ENCODE measurements at places on chromosomes 1 and 21. TPM values are rescaled to one million over a fixed set of nuclear protein-coding genes. Genes with fewer than 3 reads are reported as not detected.

GRCh38 chr1:53705446-53706096 is 33.4 kb downstream of the GLIS1 start:
- no peak overlapping the region for H3K4me3 ChIP-seq
- no peak for DNase-seq
- H3K36me3 ChIP-seq = no peaks in the 10 kb centered on the region
- no peak overlapping the region for H3K27ac ChIP-seq

The ADAMTS5 gene
- total RNA-seq = 9.8 TPM

DNA sequence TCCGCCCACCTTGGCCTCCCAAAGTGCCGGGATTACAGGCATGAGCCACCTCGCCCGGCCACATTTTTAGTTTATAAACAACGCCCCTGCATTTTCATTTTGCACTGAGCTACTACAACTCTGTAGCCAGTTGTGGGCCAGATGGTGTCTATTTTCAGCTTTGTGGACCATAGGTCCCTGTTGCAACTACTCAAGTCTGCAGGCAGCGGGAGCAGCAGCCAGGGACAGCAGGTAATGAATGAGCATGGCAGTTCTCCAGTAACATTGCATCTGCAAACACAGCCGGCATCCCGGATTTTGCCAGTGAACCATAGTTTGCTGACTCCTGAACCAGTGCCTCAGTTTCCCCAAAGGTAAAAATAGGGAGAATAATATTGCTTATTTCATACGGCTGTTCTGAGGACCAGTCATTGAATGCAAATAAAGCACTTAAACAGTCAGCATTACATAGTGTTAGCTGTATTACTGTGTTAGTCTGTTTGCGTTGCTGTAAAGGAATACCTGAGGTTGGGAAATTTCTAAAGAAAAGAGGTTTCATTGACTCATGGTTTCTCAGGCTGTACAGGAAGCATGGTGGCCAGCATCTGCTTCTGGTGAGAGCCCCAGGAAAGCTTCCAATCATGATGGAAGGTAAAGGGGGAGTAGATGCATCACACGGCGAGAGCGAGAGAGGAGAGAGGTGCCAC is 65.5 kb upstream of the SLC45A1 start:
- no peak for DNase-seq
- H3K27ac ChIP-seq = no peak overlapping the region
- H3K4me1 ChIP-seq = peaks cover 4% of the 10 kb centered on the region
- no peaks in the 10 kb centered on the region for H3K36me3 ChIP-seq
- no peaks in the 10 kb centered on the region for H3K27me3 ChIP-seq
- no peak overlapping the region for H3K4me3 ChIP-seq

DNA sequence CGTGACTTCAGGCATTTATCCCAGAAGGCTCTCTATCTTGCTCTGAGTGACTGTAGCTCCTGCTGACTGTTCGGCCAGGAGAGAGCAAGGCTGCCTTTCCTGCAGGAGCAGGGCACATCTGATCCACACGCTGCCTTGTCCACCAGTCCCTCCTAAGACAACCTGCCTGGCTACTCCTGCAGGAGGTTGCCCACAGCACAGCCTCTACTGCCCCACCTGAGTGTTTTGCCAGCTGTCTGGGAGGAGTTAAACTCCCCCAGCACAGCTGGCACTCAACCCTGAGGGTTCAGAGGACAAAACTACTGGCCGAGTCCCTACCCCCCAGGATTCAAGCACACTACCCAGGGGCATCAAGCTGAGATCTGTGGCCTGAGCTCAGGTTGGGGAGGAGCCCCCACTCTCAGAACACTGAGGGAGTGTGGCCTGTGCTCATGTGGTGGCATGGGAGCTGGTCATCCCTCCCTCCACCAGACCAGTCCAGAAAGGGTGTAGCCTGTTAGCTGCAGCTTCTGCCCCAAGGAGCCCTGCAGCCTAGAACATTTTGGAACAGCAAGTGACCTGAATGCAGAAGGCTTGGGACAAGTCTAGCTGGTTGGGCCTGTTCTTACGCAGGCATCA is 237.3 kb downstream of the SLC44A5 start:
- no peak overlapping the region for H3K27ac ChIP-seq
- no peaks in the 10 kb centered on the region for H3K36me3 ChIP-seq
- H3K4me1 ChIP-seq = no peaks in the 10 kb centered on the region
- no peaks in the 10 kb centered on the region for H3K27me3 ChIP-seq

The PADI3 gene
- total RNA-seq = not detected

Measured in spinal cord (tissue), 10 donors.